ENCODE measurements at places on chromosomes 2 and 18.

GRCh38 chr2:146985753-146986152 lies 859.1 kb upstream of the ACVR2A start:
- no peak for DNase-seq

DNA sequence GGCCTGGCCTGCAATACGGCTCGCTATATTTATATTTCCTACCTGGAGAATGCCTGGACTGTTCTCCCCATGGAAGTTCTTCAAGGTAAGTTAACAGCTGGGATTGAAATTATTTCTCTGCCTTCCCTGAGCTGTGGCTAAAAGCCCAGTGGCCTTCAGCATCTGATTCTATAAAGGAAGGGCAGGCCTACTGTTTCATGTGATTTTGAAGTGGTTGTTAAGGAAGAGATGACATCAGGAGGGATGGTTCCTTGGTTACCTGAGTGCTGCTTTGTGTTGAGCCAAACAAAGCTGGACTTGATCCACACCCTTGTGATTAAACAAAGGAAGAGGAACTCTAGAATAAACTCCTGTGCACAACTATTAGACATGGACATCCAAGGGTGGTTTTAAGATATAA lies 61.6 kb downstream of the MFSD6 start:
- DNase-seq = no peak

DNA sequence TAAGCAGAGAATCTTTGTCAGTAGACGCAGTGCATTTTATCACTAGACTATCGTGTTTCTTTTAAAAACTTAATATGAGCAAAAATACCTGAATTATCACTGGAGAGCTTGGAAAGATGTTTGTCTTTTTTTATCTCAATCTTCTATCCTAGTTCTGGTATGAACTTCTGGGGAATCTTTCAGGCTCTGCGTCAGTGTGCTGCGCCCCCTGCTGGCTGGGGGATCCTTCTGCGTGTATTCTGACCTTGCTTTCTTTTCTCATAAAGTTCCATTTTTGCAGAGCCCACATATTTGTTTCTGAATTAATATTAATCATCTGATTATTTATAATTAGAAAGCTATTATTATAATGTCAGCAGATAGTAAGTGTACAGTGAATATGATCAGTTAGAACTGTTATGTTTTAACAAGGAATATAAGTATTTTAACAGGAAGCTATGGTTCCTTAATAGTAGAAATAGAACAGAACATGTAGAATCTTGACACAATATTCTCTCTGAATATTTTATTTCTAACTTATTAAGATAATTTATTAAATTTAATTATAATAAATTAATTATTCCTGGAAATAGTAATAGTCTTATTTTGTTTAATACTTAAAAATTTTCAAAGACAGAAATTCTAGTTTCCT lies 945.0 kb upstream of the CRIM1 start:
- peak; percentile 4 for DNase-seq

DNA sequence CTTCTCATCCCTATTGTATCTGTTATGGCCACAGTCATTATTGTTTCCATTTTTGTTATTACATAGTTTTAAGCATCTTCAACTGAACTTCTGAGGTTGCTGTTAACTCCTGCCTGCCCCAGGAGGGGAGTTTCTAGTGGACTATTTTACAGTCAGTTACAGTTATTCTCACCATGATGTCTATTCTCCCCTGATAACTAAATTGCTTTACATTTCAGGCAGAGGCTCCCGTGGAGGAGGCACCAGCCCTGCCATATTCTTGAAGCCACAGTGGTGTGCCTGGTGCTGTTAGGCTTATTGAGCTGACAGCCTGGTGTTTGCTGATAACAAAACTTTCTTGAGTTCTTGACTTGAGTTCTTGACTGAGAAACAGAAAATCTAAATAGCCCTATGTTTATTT lies 256.4 kb downstream of the TFCP2L1 start:
- no peak for DNase-seq

- no peak for DNase-seq
Measured at GRCh38 chr18:57022716-57023115, 124.2 kb upstream of the BOD1L2 start.

DNA sequence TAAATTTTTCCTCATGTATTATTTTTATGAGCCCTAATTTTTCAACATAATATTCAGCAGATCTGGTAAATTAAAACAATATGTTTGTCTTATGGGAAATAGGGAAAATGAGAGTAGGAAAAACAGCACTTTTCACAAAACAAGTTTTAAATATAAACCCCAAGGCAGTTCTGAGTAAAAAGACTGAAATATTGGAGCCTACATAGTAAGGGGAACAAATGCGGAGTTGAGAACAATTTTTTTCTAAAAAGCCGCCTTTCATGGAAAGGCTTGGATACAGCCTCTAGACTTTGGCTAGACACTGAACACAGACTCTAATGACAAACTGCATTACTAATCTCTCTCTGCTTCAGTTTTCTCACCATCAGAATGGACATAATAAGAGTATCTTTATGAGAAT lies 174.1 kb downstream of the NOL4 start:
- DNase-seq = no peak

- DNase-seq = no peak
Measured at GRCh38 chr2:229920011-229920641, 1.7 kb downstream of the TRIP12 start.

DNA sequence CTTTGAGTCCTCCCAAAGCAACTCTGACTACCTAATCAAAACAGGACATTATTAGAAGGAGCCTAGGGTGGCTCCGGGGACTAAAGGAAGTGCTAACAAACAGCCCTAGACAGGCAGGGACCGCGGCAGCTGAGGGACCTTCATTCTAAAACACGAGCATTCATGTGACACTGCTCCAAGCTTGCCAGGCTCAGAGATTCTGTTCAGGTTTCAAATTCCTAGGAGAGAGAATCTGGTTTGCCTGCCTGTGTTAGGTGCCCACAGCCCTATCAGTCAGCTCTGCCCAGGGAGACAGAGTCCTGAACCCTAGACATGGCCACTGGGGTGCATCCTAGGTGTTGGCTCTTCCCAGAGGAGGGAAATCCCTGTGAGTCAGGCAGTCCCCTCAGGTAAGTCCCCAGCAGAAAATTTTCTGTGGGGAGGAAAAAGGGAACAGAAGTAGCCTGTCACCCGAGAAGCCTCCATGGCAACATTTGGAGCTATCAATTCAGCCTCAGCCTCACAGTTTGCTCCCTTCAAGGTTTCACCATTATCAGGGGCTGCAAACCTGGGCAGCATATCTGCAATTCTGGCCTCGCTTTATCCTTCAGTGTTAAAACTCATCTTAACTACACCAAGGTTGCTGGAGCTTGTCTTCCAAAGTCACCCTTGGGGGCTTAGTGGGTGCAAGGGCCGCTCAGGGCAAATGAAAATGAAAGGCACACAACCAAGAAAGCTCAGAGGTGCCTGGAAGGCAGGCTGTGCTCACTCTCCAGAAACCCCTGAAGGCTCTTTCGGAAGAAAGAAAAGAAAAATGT lies 28.6 kb downstream of the PCBP1 start:
- no peak for DNase-seq

DNA sequence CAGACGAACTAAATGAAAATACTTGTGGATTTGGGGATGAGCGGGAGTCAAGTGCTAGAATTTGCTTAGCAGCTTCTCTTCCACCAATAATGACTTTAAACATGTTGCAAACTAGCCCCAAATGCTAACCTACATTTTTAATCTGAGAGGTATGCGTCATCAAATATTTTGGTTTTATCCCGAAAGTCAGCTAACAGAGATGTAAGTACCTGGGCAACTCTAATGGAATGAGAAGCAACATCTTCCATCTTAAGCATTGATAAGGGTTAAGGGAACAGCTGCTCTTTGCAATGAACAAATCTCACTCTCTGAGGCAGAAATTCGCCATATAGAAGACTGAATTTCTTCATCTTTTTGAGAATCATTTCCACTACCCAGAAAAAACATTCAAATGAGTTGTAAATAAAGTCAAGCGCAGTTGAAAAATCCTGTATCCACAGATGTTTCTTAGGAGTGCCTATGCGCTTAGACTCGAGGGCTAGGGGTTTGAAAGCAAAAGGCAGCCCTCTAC lies 926 bp upstream of the YPEL5 start:
- DNase-seq = no peak

DNA sequence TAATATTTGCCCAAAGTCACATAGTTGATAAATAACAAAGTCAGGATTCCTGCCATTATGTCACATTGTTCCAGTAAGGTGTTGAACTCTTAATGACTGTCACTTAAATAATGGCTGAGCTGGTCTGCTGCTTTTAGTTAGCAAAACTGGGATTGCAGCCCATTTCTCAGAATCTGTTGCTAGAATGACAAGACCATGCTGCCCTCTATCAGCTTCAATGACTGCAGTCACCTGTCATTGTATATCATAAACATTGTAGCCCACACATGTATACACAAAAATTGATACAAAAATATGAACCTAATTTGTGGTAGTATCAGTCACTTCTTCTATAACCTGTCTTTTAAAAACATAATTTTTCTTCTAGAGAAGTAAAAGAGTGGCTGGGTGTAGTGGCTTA lies 121.1 kb downstream of the FAM161A start:
- DNase-seq = no peak

GRCh38 chr2:127597046-127597983 lies 48.6 kb upstream of the GPR17 start:
- no peak for DNase-seq

DNA sequence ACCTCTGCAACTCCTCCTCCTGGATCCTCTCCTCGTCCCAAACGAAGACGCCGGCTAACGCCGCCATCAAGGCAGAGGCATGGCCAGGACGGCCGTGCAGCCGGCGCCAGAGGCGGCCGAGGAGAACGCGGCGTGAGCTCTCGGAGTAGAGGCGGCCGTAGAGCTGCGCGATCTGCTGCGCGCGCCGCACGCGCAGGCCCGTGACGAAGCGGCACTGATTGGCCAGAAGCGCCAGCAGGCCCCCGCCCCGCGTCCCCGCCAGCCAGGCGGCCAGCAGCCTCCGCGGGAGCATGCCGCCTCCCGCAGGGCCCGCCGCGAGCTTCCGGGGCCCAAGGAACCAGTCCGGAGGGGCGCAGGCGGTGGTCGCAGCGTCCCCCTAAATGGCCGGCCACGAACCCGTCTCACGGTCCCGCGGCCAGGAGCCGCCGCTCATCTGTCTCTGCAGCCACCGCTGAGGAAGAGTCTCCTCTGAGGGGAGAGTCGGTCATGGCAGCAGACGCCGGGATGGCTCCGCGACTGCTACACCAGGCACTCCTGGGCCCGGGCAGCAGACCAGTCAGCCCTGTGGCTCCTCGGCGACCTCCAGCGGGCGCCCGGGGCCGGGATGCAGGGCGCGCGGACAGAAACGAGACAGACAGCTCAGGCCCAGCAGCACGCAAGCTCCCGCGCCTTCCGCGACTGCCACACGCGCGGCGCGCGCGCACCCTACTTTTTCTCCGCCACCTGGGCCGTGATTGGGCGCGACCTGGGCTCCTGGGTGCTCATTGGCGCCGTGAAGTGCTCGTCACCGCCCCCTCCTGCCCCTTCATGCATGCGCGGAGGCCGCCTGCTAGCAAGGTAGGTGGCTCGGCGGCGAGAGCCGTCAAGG lies at the start of gene STARD7:
STARD7 (minus strand) TSS at position 685 of the 868 bp plus-strand sequence; CDS start at position 292, 393 bp downstream.
- DNase-seq = peak; percentile 86

GRCh38 chr2:222427646-222428301 lies 3.4 kb downstream of the SGPP2 start:
- DNase-seq = no peak

DNA sequence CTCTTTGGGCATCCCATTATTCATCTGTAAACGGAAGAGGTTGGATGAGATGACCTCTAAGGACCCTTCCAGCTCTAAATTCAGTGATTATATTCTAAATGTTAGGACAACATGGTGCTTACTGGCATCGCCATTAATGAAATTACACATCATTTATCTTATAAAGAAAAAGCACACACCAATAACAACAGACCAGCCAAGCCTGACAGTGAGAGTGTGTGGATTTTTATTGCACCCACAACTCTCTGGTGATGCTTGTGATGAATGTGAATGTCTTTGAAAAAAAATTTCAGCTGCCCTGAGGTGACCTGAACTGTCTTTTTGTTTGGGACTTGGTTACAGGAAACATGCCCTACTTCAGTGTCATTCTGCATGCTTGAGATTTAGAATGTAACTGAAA lies 513.3 kb upstream of the NRP2 start:
- DNase-seq = no peak

DNA sequence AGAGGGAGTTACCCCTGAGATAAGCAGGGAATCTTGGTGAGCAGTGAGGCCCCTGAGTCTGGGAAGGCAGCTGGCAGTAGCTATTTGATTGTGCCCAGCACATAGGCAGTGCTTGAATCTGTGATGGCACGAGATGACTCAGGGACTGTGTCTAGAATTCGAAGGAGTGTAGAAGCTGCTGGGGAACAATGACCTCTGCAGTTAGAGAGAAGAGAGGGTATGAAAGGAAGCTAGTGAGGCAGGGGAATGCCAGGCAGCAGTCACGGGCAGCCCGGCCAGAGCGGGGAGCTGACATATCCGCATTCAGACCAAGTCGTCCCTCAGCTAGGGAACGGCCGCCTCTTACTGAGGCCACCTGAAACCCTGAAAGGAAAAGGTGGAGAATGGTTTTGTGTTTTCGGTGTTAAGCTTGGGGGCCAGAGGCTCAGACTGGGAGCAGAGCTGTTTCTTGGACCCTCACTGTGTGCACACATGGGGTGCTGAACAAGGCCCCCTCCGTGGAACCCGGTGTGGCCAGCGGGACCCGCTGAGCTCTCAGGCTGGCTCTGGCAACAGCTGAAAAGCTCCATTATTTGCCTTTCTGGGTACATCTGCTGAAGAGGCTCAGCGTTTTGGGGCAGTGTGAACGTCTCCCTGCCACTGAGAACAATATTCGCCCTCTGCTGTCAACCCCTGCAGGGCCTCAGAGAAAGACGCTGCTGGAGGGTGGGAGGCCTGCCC lies 32.9 kb downstream of the ARHGEF4 start:
- DNase-seq = no peak

- DNase-seq = no peak
Measured at GRCh38 chr2:239355724-239356123, 45.1 kb downstream of the HDAC4 start.

Measured in activated CD8-positive, alpha-beta memory T cell treated with anti-CD3 and anti-CD28 coated beads for 1 hour (primary cell).